ENCODE measurements at places on chromosomes 11 and 22.

GRCh38 chr11:77072851-77073327 is 6.1 kb downstream of the CAPN5 start:
- DNase-seq: no peak

DNA sequence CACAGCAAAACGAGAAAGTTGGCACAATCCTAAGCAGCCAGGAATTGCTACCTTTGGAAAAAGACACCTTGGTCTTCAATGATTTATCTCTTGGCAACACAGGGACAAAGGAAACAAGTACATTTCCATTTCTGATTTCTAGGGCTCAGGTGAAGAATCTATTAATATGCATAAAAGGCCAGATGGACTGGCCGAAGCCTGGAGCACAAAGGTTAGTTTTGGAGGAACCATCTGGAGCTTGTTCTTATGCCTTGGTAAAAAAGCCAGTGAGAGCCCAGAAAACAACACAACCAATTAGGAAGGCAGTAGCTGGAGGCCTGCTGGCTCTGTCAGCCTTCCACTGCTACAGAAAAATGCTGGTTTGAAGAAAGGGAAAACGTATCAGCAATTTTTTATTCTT is 713.5 kb upstream of the API5 start:
- DNase-seq: no peak

DNA sequence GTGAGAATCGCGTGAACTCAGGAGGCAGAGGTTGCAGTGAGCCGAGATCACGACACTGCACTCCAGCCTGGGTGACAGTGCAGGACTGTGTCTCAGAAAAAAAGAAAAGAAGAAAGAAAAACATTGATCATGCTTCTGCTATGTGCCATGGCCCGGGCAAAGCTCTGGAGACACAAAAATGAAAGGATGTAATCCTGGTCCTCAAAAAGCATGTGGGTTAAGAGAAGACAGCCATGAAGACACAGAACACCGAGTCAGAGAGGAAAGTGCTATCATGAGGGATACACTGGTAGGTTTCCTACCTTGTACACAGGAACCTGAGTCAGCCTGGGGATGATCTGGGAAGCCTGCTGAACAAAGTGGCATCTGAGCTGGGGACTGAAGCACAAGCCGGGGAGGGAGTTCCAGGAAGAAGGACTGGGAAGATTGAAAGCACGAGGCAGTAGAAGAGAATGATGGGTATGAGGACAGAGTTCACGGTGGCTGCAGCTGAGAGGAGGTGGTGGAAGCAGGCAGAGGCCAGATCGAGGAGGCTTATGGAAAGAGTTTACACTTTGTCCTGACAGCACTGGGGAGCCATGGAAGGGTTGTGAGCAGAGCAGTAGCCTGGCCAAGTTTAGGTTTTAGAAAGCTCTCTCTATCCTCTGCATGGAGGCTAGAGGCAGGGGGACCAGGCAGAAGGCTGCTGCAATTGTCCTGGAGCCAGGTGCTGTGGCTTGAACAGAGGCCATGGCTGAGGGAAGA is 9.9 kb upstream of the MAFF start:
- DNase-seq: no peak

DNA sequence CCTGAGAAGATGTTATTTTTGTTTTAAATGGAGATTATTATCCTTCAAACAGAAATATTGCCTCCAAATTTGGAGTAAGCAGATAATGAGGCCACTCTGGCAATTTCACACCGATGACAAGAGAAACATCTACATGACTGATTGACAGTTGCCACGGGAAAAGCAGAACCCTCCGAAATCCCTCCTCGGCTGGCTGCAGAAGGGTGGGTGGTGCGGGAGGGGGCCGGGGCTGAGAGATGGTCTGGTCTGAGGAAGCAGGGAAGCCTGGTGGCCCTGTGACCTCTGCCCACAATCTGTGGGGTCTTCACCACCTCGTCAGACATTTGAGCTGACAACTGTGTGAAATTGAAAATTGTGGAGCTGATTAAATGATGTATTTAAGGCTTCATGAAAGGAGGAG is 503.2 kb downstream of the MN1 start:
- DNase-seq: no peak

GRCh38 chr11:356610-357009 is 12.7 kb upstream of the B4GALNT4 start:
- no peak for DNase-seq

DNA sequence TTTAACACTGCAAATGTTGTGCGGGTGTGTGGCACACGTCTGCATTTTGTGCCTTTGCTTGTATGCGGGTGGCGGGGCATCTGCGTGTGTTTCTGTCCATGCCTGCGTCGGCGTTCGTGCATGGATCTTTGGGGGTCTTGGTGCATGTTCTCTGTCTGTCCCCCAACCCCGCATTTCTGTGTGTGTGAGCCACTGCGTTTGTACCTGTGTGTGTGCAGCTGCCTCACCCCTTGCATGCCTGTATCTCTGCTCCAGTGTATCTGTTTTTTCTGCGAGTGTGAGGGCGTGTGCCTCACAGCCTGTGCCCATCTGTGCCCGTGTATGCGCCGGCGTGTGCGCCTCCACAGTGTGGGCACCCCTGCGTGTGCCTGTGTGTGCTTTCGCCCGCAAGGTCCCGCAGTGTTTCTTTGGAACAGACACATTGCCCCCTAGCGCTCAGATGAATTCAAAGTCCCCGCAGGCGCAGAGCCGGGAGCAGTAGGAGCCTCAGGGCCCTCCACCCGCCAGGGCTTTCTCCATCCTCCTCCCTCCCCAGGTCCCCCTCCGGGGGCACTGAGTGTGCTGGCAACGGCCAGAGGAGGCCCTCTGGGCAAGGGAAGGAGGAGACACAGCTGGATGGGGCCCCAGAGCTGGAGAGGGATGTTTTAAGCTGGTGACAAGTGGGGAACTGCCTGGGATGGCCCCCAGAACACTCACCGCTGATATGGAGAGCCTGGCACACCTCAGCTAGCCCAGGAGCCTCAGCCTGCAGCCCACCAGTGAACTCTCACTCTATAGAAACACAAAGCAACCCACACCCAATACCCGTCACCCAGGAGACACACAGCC is 3.1 kb upstream of the MN1 start:
- DNase-seq: peak; percentile 45

DNA sequence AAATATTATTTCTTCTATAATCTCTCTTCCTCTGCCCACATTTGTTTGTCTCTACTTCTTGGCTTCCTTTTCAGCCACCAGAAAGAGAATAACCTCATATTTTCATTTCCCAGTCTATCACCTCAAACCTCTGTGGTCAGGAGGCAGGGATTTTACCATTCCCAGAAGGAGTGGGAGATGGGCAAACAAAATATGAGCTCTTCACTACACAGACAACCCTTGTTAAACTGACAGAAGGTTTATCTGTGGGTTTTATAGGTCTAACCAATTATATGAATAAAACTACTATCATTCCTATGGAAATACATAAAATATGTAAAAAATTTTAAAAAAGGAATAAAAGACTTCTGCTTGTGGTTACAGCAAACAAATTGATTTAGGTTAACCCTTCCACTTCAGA is 160.0 kb upstream of the TRPC6 start:
- no peak for DNase-seq

DNA sequence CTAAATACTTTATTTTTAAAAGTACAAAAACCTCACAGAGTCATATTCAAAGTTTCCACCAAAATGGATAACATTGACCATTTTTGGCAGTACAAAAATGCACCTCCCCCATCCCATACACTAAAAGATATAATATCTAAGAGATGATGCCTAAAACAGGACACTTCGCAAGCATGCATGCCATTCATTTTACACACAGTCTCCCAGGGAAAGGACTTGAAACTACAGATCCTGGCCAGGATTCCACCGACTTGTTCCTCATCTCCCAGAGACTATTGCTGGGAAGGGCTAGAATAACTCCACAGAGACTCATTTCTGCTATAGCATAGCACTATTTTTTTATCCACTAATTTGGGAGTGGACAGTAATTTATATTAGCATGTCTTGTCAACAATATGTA is 81.7 kb downstream of the MTNR1B start:
- DNase-seq: no peak

GRCh38 chr22:41271787-41272186 is 14.2 kb downstream of the RANGAP1 start:
- DNase-seq: no peak

GRCh38 chr22:23533328-23533762 is 46.7 kb downstream of the IGLL1 start:
- DNase-seq: no peak

DNA sequence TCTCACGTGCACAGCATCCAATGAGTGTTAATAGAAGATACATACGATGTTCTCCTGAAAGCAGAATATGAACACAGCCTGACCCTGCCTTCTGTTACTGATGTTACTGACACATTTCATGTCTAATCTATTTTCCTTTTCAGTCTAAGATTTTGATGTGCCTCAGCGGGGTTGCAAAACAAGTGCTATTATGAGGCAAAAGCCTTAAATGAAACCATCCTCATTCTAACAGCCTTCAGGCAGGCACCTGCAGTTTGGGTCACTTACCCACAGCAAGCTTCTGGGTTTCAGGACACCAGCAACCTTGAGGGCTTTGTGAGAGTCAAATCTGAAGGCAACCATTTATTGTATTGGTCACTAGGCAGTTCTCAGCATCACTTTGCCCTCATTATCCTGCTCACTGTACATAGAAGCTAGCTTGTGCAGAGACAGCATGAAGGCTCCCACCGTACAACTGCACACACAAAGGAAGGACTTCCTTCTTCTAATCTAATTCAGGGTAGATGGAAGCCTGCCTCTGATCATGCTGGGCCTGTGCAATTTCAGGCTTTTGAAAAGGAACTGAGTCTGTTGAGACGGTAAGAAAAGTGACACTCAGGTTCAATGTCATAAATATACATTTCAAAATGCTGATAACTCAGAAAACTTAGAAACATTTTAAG is 183.2 kb upstream of the PITPNB start:
- DNase-seq: no peak

DNA sequence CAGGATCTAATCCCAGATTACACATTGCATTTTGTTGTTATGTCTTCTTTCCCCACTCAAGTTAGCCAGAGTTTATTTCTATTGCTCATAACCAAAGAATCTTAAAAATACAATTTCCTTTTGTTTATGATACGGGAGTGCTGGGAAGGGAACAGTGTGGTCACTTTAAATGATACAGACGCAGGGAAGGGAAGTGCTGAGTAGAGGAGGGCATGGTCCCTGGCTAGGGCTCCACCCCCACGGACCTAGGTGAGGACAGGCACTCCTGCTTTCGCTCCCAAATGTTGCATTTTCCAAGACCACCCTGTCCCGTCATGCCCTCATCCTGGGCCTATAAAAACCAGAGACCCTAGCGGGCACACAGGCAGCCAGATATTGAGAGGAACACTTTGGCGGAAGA is 30.6 kb upstream of the NARS2 start:
- DNase-seq: no peak

- no peak for DNase-seq
Observed at GRCh38 chr11:64872790-64873488, 5.5 kb downstream of the EHD1 start.

- no peak for DNase-seq
Observed at GRCh38 chr22:46983046-46983445, 220.6 kb downstream of the TBC1D22A start.

DNA sequence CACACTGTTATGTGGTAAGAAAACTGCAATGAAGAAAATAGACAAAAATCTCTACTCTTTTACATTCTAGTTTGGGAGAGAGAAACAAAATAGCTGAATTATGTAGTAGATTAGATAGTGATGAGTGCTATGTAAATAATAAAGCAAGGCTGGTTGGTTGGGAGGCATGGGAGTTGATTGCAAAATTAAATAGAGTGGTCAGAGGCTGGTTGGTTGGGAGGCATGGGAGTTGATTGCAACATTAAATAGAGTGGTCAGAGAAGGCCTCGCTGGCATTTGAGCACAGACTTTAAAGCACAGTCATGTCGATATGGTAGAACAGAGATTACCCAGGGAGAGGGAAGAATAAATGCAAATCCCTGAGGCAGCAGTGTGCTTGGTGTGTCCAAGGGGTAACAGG is 22.4 kb downstream of the SIK2 start:
- no peak for DNase-seq

- no peak for DNase-seq
Observed at GRCh38 chr22:42926104-42926503, 69.0 kb upstream of the ARFGAP3 start.

- no peak for DNase-seq
Observed at GRCh38 chr11:79488286-79488685, 47.5 kb upstream of the TENM4 start.

- no peak for DNase-seq
Observed at GRCh38 chr11:1942558-1943260, 4.4 kb upstream of the MRPL23 start.

- DNase-seq: no peak
Observed at GRCh38 chr11:120690406-120690805, 178.9 kb downstream of the GRIK4 start.

DNA sequence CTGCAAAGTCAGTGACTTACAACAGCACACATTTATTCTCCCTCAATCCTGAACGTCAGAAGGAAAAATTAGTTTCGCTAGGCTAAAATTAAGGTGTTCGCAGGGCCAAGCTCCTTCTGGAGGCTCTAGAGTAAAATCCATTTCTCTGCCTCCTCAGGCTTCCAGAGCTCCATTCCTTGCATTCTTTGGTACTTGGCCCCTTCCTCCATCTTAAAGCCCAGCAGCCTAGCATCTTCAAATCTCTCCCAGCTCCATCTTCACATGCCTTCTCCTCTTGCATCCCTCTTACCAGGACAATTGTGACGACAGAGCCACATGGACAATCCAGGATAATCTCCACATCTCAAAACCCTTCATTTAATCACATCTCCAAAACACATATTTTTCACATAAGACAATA is 165.0 kb downstream of the GRIA4 start:
- no peak for DNase-seq

DNA sequence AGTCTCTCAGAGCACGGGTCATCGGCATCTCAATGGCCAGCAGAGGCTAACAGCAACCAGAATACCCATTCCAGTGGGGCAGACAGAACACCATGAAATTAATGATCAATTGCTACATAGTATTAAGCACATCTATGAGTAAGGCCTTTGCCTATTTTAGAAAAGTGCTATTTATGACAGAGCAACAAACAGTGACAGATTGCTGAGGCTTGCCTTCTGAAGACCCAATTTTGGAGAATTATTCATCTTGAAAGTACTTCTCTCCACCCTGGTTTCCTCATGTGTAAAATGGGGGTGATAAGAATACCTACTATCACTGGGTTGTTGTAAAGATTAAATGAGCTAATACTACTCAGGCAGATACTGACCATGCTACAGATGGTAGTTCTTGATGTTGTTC is 232.7 kb downstream of the TENM4 start:
- DNase-seq: no peak

DNA sequence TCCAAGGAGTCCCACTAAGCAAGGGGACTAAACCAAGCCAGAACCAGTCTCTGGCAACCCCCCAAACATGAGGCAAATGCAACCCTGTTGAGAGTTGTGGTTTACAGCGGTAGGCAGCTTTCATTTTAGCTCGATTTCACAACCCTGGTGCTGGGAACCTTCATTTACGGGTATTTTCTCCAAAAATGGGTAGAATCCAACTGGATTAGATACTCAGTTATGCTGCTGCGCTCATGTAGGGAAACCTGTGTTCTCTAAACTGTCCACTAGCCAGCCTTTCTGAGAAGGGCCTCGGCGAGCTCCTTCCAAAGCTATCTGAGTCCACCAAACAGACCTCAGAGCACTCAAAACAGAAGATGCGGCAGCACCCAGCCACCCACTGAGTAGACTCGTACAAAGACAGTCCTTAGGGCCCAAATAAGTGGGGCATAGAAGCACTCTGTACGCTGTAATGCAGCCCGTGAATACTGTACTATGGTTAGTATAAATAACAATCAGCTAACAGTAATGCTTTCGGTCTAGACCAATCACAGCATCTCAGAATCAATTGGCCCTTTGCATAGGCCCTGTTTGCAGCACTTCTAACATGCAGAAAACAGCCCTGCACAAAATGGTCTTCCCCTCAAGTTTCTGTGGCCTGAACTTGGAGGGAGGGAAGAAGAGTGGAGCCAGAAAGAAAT is 104.7 kb downstream of the ETS1 start:
- peak; percentile 64 for DNase-seq

- DNase-seq: no peak
Observed at GRCh38 chr11:128187835-128188234, 399.5 kb downstream of the ETS1 start.

Measured in CD4-positive, alpha-beta T cell treated with Interleukin-4 for 4 hours (primary cell).